HepG2 (cell line): ENCODE measurements at places on chromosomes 13 and 19.

DNA sequence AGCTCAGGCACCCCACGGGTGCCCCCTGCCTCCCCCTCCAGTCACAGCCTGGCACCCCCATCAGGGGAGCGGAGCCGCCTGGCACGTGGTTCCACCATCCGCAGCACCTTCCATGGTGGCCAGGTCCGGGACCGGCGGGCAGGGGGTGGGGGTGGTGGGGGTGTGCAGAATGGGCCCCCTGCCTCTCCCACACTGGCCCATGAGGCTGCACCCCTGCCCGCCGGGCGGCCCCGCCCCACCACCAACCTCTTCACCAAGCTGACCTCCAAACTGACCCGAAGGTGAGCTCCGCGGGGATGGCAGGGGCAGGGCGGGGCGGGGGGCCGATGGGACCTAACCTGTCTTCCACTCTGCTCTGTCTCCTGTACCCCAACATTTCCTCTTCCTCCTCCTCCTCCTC is 25.0 kb downstream of the CKM start:
- no peak for DNase-seq

DNA sequence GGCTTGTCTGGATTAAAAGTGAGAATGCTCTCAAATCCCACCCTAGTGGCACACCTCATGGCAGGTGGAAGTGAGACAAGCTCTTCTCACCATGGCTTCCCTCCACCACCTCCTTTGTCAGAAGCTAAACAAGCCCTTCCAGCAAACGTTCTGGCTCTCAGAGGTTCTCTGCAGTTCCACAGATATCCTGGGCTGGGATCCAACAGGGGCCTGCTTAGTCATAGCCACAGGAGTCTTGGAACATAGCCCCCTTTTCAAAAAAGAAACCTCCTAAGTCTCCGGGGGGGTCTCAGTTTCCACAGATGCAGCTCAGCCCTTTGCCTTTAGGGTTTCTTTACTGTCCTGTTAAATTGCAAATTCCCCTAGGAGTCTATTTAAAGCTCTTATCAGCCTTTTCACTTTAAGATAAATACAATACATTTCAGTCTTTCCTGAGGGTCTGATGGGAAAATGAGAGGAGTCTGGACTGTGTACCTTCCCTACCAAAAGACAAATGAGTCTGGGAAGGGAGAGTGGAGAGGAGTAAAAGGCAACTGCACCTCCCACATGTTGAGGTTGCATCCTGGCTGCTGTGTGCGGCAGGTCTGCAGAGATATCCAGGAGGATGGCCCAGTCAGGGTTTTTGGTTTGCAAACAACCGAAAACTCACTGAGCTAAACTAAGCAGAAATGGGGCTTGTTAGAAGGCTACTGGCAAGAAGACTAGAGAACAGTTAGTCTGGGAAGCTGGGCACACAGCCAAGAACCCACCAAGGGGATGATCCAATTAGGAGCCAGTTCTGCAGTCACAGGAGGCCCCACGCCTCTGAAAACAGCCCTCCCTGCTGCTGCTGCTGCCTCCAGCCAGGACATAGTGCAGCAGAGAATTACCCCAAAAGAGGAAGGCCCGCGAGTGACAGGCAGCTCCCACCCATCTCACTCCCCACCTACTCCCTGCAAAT is 41.4 kb upstream of the SERP2 start:
- DNase-seq = no peak

- DNase-seq = no peak
These were observed 407.2 kb downstream of the KCNRG start for GRCh38 chr13:50422181-50423148.

DNA sequence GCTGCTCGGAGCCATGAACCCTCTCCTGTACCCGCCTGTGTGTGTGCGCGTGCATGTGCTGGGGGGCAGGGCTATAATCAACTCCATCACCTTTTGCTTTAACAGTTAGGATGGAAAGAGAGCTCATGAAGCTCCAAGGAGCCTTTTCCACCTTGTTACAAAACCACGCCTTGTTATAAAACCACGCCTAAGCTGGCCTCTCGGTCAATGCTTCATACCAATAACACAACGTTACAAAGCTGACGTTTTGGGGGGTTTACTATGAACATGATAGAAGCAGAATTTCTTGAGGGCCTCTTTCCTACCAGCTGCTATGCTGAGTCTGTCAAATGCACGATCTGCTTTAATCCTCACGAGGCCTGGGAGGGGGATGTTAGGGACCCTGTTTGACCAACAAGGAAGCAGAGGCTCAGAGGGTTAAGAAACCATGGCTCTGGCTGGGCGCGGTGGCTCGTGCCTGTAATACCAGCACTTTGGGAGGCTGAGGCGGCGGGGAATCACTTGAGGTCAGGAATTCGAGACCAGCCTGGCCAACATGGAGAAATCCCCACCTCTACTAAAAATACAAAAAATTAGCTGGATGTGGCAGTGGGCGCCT is 11.9 kb downstream of the CAPS start:
- no peak for DNase-seq

- peak; percentile 38 for DNase-seq
These were observed 43.1 kb downstream of the CYP4F22 start for GRCh38 chr19:15551293-15552004.

DNA sequence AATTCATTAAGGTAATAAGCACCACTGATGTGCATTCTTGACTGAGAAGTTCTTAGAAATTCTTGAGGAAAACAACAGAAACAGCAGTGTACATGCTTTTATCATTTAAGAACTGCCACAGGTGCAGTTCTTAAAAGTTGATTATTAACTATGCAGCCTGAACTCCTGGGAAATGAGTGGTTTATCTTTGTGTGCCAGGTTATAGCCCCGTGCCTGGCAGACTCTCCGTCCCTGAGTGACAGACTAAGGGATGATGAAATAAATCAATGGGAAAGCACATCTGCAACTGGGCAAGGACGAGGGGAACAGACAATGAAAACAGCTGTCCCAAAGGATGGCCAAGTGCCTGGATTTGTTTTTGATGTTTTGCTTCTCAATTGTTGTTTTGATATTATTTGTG is 84.4 kb upstream of the SPATA13 start:
- DNase-seq = peak; percentile 72

DNA sequence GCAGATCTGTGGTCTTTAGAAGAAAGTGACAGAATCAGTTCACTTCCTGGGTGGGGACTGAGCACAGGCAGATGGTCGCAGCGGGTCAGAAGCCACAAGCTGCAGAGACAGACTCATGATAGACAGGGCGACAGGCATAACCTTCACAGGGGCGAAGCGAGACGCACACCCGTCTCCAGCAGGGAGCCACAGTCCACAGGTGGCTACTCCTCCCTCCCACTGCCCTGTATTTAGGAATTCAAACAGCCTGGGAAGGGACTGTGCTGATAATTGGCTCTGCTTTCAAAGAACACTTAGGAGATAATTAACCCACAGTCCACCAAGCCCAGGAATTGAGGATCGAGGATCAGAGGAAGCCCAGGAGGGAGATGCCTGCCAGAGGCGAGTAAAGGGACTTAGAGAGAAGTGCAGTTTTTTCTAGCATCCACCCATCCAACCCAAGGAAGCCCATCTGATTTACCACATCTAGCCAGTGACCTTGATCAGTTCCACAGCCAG is 23.2 kb downstream of the RFX2 start:
- DNase-seq = peak; percentile 75
